A549 treated with AZD2906 at 1 μM for 4 hours (cell line): ENCODE measurements at places on chromosomes 2 and 18. TPM values are rescaled to one million over a fixed set of nuclear protein-coding genes. Genes with fewer than 3 reads are reported as not detected.

APCDD1 gene
- 0.02 to 0.17 TPM (median 0.07 TPM) in 4 of 5 replicates, not detected in the other for total RNA-seq

KANSL3 gene
- 21.6 to 24.3 TPM (median 22.3 TPM) in 5 replicates for total RNA-seq

ARHGAP28 gene
- total RNA-seq: 0.09 to 0.17 TPM (median 0.13 TPM) in 4 of 5 replicates, not detected in the other

UGT1A7 gene
- total RNA-seq: 3.4 to 5.0 TPM (median 3.5 TPM) in 5 replicates
